ENCODE measurements at places on chromosomes 3 and 15. TPM values are rescaled to one million over a fixed set of nuclear protein-coding genes. Genes with fewer than 3 reads are reported as not detected.

The C2CD4B gene
- not detected for total RNA-seq

The SEMA6D gene
- total RNA-seq, result not detected

The CIAO2A gene
- total RNA-seq, result 115 TPM

The HDGFL3 gene
- 61.6 TPM for total RNA-seq

The STXBP5L gene
- total RNA-seq, result not detected

The SQOR gene
- 64.9 TPM for total RNA-seq

The BLM gene
- total RNA-seq, result 15.5 TPM

The DNASE1L3 gene
- 0.11 TPM for total RNA-seq

The EEFSEC gene
- 7.8 TPM for total RNA-seq

The GOLGA8T gene
- total RNA-seq, result 0.66 TPM

The BCL2A1 gene
- 17.4 TPM for total RNA-seq

The RFX7 gene
- 12.1 TPM for total RNA-seq

The BFSP2 gene
- not detected for total RNA-seq

The GABRR3 gene
- not detected for total RNA-seq

The LMAN1L gene
- not detected for total RNA-seq

The LRRC31 gene
- not detected for total RNA-seq

The ATP13A5 gene
- total RNA-seq, result not detected

The FYTTD1 gene
- 34.6 TPM for total RNA-seq

The DPPA4 gene
- not detected for total RNA-seq

The SH2D7 gene
- not detected for total RNA-seq

The SIN3A gene
- total RNA-seq, result 38.7 TPM

The MUC20 gene
- 0.59 TPM for total RNA-seq

The NME9 gene
- not detected for total RNA-seq

The CELF6 gene
- 0.15 TPM for total RNA-seq
